ENCODE measurements at places on chromosomes 1 and 21. TPM values are rescaled to one million over a fixed set of nuclear protein-coding genes. Genes with fewer than 3 reads are reported as not detected.

- no peak for DNase-seq
Observed at GRCh38 chr1:200281201-200281835, 128.5 kb downstream of the ZNF281 start.

DNA sequence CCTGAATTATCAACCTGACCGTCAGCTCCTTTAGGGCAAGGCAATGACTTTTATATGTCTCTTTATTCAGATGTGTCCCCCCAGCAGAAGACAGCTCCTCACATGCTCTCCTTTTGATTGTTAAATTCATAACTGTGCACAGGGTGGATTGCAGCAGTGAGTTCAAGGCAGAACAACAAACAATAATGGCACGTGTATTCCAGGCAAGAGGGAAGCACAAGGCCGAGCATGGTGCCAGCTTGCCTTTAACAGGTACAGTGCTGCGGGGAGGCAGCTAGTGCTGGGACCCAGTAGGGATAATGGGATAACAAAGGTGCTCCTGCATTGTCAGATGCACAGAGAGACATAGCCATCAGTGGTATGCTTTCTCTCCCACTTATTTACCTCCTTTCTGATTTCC lies 248.4 kb downstream of the RHOU start:
- DNase-seq, result no peak

DNA sequence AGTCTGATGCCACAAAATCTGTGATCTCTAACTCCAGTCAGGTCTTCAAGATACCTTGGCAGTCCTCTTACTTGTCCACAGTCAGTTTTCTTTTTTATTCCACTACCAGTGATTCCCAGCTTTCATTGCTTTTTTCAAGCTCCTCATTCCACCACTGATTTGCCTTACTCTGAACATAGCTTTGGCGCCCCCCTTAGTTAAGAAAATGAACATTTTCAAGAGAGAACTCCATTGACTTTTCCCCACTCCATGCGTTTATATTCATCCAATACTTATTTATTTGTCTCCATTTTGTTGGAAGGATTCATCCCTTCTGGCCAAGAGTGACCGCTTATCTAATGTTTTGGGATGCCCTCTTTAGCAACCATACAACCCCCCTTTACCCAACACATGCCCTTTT lies 33.9 kb upstream of the IPO9 start:
- no peak for DNase-seq

- no peak for DNase-seq
Observed at GRCh38 chr1:41418857-41419583, 57.8 kb downstream of the FOXO6 start.

- no peak for DNase-seq
Observed at GRCh38 chr1:161885003-161885402, 118.9 kb downstream of the ATF6 start.

The ZSCAN20 gene
- total RNA-seq, result 4.1 TPM

- DNase-seq, result no peak
Observed at GRCh38 chr1:41629141-41629540, 144.7 kb upstream of the EDN2 start.

DNA sequence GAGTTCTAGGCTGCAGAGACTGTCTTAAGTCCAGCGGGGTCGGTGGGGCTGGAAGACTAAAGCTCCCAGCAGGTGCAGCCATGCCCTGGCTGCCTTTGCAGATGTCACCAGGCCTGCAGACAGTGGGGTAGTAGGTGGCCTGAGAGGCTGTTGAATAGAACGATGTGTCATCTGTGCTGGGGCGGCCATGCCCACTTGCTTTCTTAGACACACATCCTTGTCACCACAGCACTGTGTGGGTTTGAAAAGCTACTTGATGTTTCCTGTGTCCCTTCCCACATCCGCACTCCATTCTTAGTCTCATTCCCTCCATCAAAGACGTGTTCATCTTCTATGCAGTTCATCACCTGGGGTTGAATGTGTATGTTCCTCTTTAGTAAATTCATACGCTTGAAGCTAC lies 184.5 kb upstream of the TMEM51 start:
- peak; percentile 70 for DNase-seq

GRCh38 chr1:97780884-97781283 lies 139.9 kb downstream of the DPYD start:
- no peak for DNase-seq

Measured in activated CD4-positive, alpha-beta memory T cell treated with anti-CD3 and anti-CD28 coated beads for 36 hours (primary cell).